H1 (cell line): ENCODE measurements at places on chromosomes 6 and 20. TPM values are rescaled to one million over a fixed set of nuclear protein-coding genes. Genes with fewer than 3 reads are reported as not detected.

The LPA gene
- 0.08 TPM in 1 of 2 replicates, not detected in the other for polyA plus RNA-seq

The SLC22A7 gene
- polyA plus RNA-seq: not detected in 2 replicates

The SLC24A3 gene
- 3.7 and 4.5 TPM in 2 replicates for polyA plus RNA-seq

The MKKS gene
- 8.3 and 15.9 TPM in 2 replicates for polyA plus RNA-seq

The ANGPT4 gene
- 0.25 and 0.33 TPM in 2 replicates for polyA plus RNA-seq

The SNAP91 gene
- 0.97 and 1.3 TPM in 2 replicates for polyA plus RNA-seq

The FBXO9 gene
- 41.3 and 44.2 TPM in 2 replicates for polyA plus RNA-seq

The CRIP3 gene
- 34.0 and 38.7 TPM in 2 replicates for polyA plus RNA-seq

The CD83 gene
- polyA plus RNA-seq: 2.8 and 4.6 TPM in 2 replicates

The GPSM3 gene
- 9.8 and 10.6 TPM in 2 replicates for polyA plus RNA-seq

The SPO11 gene
- polyA plus RNA-seq: not detected in 2 replicates

The GPR6 gene
- 0.18 and 0.31 TPM in 2 replicates for polyA plus RNA-seq
